ENCODE measurements at places on chromosomes 3 and 15.

DNA sequence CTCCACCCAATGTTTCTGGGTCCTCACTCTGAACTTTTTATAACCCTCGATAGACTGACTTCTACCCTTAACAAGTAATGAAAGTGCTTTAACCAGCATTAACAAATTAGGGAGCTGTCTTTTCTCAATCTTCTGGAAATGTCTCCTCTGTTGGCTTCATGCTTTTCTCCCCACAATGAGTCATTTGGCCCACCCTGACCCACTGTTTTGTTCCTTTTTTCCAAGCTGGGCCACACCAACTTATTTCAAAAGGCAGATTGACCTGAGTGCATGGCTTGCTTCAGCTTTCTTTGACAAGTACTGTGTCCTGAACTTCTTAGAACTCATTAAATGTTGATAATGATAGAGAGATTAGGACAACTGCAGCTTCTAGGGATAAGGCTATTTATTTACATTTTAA is 199.6 kb upstream of the SEMA6D start:
- DNase-seq: no peak

DNA sequence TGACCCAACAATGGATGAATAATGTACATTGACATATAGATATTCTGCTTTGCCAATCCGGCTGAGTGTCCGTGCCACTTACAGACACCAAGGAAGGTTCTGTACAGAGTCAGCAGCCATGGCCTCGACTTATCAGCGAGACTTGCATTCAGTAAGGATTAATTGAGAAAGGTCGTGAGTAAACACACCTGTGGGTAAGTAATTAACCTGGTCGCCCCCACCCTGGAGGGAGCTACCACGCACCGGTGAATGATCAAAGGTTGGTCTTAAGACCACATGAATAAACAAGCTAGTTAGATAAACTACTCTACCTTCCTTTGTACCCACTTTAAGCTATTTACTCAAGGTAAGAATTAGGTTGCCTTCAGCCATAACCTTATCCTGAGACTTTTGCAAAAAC is 66.5 kb upstream of the MFGE8 start:
- DNase-seq: no peak

- DNase-seq: no peak
These were observed 19.1 kb downstream of the UBE2E1 start for GRCh38 chr3:23824699-23825444.

- DNase-seq: no peak
These were observed 55.0 kb downstream of the TMEM44 start for GRCh38 chr3:194577986-194578905.

- no peak for DNase-seq
These were observed 184.0 kb downstream of the GOLGA6L6 start for GRCh38 chr15:20357481-20358065.

GRCh38 chr3:173351886-173352285 is 45.7 kb upstream of the NLGN1 start:
- DNase-seq: no peak

- no peak for DNase-seq
These were observed 1.7 kb upstream of the SLC2A2 start for GRCh38 chr3:171028025-171028778.

DNA sequence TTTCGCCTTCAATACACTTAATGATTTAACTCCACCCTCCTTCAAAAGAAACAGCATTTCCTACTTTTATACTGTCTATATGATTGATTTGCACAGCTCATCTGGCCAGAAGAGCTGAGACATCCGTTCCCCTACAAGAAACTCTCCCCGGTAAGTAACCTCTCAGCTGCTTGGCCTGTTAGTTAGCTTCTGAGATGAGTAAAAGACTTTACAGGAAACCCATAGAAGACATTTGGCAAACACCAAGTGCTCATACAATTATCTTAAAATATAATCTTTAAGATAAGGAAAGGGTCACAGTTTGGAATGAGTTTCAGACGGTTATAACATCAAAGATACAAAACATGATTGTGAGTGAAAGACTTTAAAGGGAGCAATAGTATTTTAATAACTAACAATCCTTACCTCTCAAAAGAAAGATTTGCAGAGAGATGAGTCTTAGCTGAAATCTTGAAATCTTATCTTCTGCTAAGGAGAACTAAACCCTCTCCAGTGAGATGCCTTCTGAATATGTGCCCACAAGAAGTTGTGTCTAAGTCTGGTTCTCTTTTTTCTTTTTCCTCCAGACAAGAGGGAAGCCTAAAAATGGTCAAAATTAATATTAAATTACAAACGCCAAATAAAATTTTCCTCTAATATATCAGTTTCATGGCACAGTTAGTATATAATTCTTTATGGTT is at the start of gene CCR5:
Gene CCR5, plus strand, starts transcription at position 108 of the 680 bp plus-strand sequence. CDS start 1,957 bp downstream, outside the sequence.
- DNase-seq: no peak

GRCh38 chr3:69420781-69421520 is 35.1 kb upstream of the FRMD4B start:
- no peak for DNase-seq

- DNase-seq: no peak
These were observed 33.4 kb upstream of the INSYN1 start for GRCh38 chr15:73786538-73786937.

DNA sequence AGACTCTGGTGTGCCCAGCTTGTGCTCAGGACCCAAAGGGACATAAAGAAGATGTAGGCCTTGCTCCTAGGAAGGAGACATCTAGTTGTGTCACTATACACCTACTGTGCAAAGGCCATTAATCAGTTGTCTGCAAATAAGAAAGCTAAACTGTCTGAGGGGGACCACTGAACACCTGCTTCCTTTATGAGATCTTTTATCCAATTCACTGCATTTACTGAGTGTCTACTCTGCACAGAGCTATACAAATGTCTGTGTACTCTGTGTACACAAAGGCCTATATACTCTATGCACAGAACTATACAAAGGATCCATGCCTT is 124.8 kb downstream of the CTNNB1 start:
- no peak for DNase-seq
